ENCODE measurements at places on chromosomes 2 and 18. TPM values are rescaled to one million over a fixed set of nuclear protein-coding genes. Genes with fewer than 3 reads are reported as not detected.

DNA sequence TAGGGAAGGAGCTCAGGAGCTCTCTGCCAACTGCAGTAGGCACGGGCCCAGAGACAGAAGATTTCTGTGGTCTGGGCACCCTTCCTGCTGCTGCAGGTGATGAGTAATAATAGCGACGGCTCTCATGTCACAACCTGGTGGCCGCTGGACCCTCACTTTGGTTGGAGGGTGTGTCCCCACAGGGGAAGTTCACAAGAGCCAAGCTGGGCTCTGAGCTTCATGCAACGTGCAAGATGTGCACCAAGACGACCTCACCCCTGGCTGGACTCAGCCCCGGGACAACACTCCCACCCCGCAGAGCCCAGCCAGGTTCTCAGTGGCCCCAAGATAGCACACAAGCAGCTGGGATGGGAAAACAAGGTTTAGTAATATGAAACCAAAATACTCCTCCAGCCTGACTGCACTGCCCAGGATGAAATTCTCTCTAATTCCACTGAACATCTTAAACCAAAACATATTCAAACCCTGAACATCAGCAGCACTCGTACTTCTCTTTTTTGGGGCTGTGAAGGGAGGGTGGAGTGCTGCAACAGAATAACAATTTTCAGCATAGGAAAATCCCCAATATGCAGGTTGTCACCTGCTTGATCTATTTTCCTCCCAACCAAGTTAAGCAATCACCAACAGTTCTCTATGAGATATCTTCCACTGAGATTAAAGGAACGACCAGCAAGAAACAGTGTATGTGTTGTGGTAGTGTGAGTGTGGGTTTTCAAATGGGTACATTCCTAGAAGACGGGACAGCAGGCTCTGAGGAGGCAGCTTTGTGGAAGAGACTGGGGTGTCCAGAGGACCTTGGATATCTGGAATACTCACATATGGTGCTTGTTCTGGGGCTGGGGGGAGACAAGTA lies 26.5 kb downstream of the BCL2 start:
- DNase-seq = no peak

DNA sequence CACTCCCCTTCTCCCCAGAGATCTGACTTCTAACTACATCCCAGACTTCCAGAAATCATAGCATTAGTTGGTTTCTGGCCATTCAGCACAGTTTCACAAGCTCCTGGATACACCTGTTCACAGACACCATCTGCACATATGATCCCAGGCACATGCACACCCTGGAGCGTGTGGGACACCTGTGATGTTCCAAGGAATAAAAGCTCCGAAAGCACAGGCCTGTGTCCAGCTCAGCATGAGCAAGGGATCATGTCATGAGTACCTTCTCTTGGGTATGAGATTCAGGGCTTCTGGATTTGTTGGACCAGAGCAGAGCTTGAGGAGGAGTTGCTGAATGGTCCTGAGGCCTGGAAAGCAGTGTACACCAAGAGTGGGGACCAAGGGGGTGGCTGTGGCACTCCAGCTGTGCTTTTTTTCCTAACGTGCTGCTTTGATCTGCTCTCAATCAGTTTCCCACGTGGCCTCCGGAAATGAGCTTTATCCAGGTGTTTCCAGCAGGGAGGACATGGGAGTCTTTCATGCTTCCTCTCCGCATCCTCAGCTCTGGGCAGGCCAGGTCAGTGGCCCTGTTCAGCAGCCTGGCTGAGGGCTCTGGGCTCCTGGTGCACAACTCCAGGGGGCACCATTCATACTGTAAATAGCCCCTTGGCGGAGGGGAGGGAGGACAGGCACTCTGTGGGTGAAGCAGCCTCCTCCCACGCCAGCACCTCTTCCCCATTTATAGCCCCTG lies 1.8 kb downstream of the DYSF start:
- no peak for DNase-seq

DNA sequence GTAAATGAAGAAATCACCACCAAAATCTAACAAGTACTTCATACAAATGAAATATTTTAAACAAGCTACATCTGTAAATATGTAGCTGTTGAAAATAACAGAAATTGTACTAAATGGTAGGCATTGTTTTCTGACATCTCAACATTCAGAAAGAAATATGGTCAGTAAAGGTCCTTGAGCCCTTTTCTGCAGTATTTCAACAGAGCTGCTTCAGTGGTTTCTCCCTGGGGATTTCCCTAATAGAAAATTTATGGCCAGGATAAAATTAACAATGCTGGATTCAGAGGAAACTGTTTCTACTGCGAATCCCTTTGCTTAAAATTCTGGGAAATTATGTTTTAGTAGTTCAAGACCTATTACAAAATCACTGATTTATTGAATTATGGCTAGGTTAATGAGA lies 256.6 kb downstream of the PIEZO2 start:
- peak; percentile 39 for DNase-seq

- DNase-seq = no peak
Measured at GRCh38 chr2:26650713-26651469, 9.7 kb upstream of the CIB4 start.

DNA sequence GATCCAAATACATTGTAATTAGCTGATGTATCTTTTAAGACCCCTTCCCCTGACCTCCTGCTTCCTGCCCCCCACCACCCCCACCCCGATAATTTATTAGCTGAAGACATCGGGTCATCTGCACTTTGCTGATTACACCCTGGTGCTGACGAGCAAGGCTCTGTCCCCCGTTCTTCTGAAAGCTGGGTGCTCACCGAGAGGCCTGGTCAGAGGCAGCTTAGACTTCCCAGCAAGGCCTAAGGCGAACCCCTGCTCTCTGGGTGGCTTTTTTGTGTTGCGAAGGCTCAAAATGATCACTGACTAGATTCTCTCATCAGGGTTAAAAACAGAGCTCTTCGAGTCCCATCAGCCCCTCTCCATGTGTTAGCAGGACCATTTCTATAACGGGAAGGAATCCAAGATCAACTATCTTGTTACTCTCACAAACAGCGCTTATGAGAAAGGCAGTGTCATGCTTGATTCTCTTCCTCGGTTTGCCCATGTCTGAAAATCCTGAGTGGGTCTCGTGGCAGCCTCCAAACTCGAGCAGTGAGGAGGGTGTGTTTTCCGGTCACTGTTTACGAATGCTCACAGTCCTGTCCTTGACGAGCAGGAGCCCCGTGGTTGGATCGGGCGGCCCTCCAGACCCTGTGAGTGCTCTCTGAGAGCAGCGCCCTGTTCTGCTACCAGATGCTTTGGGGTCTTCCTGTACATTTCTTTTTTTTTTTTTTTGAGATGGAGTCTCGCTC lies 201.6 kb downstream of the HDAC4 start:
- no peak for DNase-seq

DNA sequence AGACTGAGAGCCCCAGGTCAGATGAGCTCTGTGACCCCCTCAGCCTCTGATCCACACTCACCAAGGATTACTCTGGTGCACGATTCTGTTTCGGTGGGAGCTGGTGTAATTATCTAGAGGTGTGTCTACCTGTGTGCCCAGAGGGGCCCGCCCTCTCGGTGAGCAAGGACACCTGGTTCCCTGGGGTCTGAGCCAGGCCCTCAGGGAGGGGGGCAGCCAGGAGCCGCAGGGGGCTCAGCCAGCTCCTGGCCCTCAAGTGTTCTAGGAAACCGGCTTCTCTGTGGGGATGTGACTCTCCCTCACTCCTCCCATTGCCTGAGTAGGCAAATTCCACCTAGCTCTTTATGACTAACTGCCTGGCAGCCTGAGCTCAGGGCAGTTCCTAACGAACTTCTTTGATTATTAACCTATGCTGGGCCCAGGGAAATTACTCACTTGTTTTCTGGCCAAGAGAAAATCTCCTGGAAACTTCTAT lies 17.4 kb downstream of the AGAP1 start:
- DNase-seq = peak; percentile 50

DNA sequence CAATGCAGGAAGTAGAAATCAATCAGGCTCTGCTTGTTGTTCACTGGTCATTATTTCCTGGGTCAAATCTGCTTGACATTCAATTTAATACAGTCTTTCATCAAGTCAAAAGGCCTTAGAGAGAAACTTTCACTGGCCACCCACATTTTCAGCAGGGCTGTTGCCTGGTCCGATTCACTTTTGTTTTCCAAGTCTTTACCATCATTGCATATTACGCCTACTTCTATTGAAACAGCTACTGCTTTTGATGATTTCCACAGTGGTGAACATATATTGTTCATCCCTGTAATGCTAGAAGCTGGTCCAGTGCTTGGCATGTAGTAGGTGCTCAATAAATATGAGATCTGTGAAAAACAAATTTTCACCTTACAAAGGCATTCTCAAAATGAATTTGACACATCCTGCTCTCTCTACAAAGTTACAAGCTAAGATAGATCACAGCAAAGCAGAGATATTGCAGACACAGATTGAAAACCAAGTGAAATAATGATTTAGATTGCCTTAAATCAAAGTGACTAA lies 600.1 kb downstream of the ARHGAP15 start:
- DNase-seq = no peak

DNA sequence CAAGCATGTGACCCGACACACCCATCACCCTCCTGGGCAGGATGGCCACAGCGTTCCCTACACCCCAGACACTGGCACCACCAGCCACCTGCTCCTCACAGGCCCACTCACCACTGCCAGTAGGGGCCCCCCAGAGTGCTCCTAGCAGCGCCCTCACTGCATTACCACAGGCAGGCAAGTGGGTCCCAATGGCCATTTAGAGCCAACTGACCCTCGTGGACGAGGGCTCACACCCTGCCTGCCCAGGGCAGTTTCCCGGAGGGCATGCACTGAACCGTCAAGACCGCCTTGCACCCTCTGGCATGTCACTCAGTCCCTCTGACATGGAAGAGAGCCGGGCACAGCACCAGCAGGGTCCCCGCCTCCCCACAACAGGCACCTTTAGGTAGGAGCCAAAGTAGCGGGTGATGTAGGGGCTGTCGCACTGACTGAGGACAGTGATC lies 7.3 kb downstream of the STK25 start:
- no peak for DNase-seq

DNA sequence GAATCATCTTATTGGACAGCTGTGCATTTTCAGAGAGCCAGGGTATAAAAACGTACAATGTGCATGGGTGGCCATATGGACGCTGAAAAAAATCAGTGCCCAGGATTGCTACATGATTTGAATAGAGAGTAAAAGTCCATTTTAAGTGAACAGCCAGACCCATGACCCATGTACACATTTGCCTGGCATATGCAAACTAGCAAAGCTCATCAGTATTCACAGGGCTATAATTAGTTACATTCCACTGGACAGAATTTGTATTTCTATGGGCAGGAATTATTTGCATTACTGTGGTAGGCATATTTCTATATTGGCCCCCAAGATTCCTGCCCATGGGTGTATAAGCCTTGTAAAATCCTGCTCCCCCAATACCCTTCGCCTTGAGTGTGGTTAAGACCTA lies 78.8 kb downstream of the PTH2R start:
- DNase-seq = no peak

GRCh38 chr2:138444411-138444810 lies 57.2 kb upstream of the SPOPL start:
- DNase-seq = no peak

DNA sequence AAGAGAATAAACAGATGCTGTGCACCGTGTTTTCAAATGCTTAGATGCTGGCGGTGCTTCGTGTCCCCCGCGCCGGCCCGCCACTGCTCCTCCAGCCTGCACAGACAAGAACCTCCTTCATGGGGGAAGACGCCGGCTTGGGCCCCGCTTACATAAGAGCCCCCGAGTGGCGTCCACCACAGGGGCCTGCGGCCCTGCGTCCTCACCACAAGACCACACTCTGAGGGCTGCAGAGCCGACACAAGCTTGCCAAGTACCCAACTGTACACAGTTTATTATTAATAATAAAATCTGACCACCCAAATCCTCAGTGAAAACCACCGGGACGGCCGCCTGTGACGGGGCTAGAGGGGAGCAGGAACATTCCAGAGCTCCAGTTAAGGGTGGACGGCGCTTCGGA lies 232.2 kb downstream of the HDAC4 start:
- DNase-seq = no peak

DNA sequence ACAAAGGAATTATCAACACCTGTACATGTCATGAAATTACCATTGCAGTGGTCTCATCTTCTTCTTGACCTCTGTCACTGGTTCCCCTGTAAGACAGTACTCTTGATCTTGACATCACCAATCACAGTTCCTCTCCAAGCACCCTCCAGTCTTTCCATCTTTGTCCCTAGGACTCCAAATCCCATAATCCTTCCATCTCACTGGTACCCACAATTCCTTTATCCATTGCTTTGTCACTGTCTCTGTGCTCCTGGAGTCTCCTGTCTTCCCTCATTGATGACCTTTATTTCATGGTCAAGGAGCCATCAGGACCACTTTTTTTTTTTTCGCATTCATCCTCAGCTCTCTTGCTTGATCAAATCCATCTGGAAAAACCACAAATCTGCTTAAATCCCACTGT lies 56.7 kb downstream of the COL4A3 start:
- DNase-seq = no peak

DNA sequence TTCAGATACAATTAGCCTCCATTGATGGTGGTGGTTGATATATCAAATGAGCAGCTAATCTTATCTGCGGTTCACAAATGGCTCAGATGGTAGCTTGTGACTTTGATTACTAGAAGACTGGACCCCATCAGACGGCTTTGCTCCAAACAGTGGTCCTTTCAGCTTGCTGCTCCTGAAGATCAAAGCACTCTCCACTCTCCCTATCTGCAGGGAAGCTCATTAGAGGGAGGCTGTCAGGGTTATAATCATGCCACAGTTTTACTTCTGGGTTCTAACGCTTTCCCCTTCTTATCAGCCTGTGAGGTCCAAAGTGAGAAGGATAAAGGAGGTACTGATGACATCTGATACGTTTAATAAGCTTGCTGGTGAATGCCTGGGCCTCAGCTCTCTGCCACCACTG lies 247.1 kb upstream of the NT5C1B start:
- DNase-seq = no peak

DNA sequence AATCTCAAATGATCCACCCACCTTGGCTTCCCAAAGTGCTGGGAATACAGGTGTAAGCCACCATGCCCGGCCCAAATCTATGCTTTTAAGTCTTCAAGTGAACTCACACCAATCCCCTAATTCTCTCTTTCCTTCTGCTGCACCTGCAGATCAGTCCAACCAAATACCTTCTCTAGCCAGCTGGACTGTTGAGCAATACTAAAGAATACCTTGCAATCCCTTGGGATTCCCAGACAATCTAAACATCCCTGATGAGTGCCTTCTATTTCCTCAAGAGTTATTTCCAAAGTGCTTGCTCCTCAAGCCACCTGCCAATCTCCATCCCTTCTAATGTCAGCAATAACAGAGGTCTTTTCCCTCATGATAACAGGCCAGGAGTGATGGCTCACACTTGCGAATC lies 48.6 kb downstream of the SF3B1 start:
- DNase-seq = no peak

GRCh38 chr2:31212659-31213600 lies 4.4 kb downstream of the CAPN14 start:
- no peak for DNase-seq

The AMER3 gene
- 0.03 TPM for polyA plus RNA-seq

The GKN1 gene
- not detected for polyA plus RNA-seq

The MYO1B gene
- polyA plus RNA-seq = 108 TPM

The ACTG2 gene
- 0.40 TPM for polyA plus RNA-seq

The SP140L gene
- polyA plus RNA-seq = 12.9 TPM

The EML6 gene
- 20.4 TPM for polyA plus RNA-seq

The CNDP2 gene
- polyA plus RNA-seq = 298 TPM

The PJVK gene
- polyA plus RNA-seq = 19.3 TPM

The UGT1A3 gene
- polyA plus RNA-seq = not detected

The OXER1 gene
- 12.0 TPM for polyA plus RNA-seq

The SLC40A1 gene
- polyA plus RNA-seq = 121 TPM
